Testis (tissue), 5 donors: ENCODE measurements at places on chromosomes 16 and 17.

GRCh38 chr17:80839511-80839941, 152.1 kb upstream of the CHMP6 start:
- DNase-seq = no peak

DNA sequence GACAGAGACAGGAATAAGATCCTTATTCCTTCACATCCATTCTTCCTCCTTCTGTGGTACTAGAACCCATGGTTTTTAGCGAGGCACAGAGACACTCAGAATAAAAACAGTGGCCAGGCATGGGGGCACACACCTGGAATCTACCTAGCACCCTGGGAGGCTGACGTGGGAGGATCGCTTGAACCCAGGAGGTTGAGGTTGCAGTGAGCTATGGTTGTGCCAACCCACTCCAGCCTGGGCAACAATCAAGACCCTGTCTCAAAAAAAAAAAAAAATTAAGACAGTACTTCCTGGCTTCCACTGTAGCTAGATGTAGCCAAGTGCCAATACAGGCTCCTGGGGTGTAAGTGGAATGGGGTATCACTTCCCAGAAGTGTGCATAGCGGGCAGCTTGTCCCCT, 7.4 kb upstream of the SPNS1 start:
- no peak for DNase-seq

- no peak for DNase-seq
These were observed 22.9 kb downstream of the SOCS1 start for GRCh38 chr16:11232852-11233726.

- no peak for DNase-seq
These were observed 410.4 kb upstream of the CDH11 start for GRCh38 chr16:65532258-65532657.

DNA sequence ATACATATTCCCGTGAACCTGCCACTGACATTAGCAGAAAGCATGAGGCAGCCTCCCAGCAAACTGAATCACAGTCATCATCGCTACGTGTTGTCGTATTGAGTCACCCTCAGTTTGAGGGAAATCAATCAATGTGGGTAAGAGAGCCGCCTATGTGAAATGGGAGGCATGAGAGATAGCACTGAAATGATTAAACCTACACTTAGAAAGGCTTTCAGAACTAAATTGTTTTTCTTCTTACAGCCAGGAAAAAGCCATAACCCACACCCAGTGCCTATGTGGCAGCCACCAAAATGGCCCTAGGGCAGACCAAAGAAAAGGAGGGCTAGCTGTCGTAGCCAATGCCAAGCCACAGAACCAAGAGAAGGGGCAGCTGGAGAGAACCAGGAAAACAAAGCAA, 90.5 kb downstream of the ADAMTS18 start:
- DNase-seq = no peak

GRCh38 chr17:27647765-27648164, 16.8 kb downstream of the LGALS9 start:
- DNase-seq = no peak

DNA sequence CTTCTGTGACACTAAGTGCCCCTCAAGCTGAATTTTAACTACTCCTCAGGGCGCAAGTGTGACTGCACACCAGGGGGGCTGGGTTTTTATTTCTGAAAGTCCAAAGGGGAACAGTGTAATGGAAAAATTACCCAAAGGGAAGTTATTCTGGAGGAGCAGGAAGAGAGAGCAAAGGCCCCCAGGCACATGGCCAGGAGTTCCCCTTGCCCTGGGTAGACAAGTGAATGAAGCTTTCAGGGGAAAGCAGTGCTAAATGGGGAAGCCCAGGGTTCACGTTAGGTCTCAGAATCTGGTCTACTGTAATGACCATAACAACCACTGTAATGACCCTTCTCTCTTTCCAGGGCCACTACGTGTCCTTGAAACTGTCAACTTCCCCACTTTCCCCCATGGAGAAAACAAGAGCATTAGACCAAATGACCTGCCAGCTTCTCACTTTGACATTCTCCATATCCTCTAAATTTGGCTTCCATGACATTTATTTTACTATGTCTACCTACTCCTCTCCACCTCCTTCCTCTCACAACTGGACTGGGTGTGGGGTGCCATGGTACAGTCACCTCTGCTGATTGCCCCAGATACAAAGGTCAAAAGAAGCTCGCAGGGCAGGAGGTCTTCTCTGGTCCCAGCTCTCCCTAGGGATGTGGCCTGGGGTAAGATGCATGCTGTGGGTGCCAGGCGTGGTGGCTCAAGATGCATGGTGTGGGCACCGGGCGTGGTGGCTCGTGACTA, 34.1 kb upstream of the MMP2 start:
- peak; percentile 28 for DNase-seq

DNA sequence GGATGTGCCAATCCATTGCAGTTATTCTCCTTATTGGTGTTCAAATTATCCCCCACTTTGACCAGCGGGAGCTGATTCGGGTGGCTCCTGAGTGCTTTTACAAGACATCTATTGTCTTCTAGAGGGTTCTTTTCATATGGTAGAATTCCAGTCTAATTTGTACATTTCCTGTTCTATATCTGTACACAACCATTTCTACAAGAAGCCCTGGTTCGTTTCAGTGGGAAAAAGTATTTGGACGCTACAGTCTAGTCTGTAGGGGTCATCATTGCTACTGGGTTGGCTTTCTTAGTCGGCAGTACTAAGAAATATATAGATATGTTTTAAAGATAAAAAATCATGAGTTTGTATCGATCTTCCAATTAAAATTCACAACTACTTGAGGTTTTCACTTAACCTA, 262.6 kb downstream of the MAP2K6 start:
- DNase-seq = no peak

- DNase-seq = no peak
These were observed 160.9 kb downstream of the MAP2K6 start for GRCh38 chr17:69575346-69575761.

DNA sequence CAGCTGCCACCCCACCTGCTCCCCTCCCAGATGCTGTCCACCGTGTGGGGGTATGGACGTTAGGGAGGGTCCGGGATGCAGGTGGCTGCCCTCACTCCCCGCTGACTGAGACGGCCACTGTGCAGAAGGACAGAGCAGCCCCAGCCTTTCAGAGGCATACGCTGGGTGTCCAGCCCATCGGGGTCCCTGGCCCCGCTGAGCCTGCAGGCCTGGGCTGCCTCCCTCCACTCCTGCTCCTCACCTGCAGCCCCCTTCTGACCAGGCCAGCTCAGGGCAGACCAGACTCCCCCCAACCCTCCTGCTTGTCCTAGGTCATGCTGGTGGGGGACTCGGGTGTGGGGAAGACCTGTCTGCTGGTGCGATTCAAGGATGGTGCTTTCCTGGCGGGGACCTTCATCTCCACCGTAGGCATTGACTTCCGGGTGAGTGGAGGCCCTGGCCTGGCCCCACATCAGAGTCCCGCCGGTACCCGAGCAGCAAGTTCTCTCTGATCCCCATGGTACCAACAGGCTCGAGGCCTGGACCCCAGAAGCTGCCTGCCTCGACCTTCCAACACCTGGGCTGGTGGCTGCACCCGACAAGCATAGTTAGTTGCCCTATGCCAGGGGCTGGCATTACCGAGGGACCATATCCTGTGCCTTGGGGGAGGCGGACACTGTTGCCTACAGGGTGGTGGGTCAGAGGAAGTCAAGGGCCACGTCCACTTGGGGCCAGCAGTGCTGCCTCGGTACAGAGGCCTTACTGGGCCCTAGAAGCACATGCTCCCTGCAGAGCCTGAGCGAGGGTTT, 1.4 kb downstream of the RAB26 start:
- DNase-seq = no peak

DNA sequence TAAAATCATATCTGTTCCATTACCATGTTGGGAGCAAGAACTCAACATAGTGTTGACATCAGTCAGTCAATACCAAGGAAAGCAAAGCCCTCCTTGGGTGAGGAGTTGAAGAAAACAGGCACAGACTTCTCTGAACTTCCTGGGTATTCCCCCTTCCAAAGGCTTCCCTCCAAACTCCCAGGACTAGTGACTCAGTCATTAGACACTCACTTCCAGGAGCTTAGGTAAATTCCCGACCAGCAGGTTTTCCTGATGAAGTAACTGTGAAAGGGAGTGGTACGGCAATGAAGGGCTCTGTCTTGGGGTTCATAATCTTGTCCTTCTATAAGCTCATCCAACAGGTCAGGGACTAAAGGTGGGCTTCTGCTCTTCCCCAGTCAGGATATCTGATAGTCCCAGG, 293.8 kb upstream of the AXIN2 start:
- DNase-seq = no peak
